ENCODE measurements at places on chromosomes 3 and 15. TPM values are rescaled to one million over a fixed set of nuclear protein-coding genes. Genes with fewer than 3 reads are reported as not detected.
A peak's percentile ranks its signal among the peaks of the same experiment; 100 is the strongest.

DNA sequence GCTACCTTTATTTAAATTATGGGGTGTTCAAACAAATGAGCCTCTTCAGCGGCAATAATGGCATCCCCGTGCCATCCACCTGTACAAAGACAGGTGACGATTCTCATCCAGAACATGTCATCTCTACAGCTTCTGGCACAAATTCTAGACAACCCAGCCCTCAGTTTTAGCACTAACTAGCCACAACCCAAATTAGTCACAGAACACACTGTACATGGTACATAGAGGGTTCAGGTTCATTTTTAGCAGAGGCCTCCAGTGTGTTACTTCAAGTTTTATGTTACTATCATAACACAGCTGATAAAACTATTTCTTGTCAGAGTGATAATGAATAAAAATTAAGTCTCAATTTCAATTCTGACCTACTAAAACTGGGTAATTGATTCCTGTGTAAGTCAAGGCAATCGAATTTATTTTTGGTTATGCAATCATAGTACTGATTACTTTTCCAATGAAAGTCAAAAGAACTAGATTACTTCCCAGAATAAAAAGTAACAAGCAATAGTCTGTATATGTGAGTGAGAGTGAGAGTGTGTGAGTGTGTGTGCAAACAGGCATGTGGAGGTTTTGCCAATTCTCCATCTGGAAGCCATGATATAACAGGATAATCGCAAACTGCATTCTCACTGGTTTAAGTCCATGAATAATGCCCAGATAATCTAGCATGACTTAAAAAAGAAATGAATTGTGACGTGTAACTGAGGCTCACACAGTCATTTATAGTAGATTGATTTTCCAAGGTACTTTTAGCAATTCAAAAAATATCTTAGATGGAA, 37.4 kb downstream of the SHQ1 start:
- H3K27me3 ChIP-seq: no peaks in the 10 kb centered on the region
- H3K27ac ChIP-seq: no peak overlapping the region
- no peaks in the 10 kb centered on the region for H3K36me3 ChIP-seq
- no peaks in the 10 kb centered on the region for H3K4me1 ChIP-seq

DNA sequence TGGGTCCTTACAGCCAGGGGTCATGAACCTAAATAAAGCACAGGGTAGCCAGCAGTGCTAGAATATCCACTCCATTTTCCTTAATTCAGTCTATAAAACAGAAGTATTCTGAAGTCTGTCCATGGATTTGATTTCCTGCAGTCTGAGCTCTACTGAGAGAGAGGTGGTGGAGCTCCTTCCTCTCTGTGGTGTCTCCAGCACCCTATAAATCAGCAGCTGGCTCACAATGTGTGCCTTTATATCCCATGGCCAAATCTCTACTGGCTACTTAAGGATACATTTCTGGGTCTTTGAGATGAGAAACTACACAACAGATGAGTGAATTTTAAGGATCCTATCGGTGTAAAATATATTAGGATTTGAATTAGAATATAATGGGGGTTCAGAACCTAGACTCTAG, 339.9 kb upstream of the RBMS3 start:
- H3K36me3 ChIP-seq: no peaks in the 10 kb centered on the region
- no peak for DNase-seq
- no peak overlapping the region for H3K4me3 ChIP-seq
- no peaks in the 10 kb centered on the region for H3K27me3 ChIP-seq
- H3K27ac ChIP-seq: peak overlapping the region; percentile 56

GRCh38 chr3:180329187-180329586, 272.8 kb upstream of the TTC14 start:
- H3K36me3 ChIP-seq: no peaks in the 10 kb centered on the region
- H3K4me1 ChIP-seq: no peaks in the 10 kb centered on the region
- no peaks in the 10 kb centered on the region for H3K27me3 ChIP-seq
- no peak overlapping the region for H3K4me3 ChIP-seq
- no peak for DNase-seq

Gene CFAP44
- 1.6 TPM for total RNA-seq

Gene SERPINI2
- not detected for total RNA-seq

Gene SOX14
- not detected for total RNA-seq

Gene THRB
- 24.7 TPM for total RNA-seq

Gene MESP1
- 0.85 TPM for total RNA-seq

Gene CLDN18
- total RNA-seq: 0.11 TPM

All from ascending aorta (tissue), 2 donors.